ENCODE measurements at places on chromosomes 2 and 18.

GRCh38 chr2:205902041-205902899 lies 183.7 kb downstream of the INO80D start:
- DNase-seq = no peak

DNA sequence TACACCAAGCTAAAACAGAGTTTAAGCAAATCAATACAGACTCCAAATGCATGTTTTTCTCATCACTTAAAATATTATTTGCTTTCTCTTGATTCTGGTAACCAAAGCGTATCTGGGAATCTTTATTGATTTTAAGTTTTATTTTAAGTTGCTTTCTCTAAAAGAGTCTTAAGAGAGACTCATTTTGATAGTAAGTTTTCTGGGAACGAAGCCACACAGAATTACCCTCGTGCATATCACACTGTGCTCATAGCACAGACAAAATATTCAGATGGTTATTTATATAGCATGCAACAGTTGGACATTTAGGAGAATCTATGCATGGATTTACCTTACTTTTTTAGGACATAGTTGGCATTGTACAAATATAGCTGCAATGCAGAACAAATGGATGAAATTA lies 597.5 kb upstream of the NRXN1 start:
- DNase-seq = no peak

DNA sequence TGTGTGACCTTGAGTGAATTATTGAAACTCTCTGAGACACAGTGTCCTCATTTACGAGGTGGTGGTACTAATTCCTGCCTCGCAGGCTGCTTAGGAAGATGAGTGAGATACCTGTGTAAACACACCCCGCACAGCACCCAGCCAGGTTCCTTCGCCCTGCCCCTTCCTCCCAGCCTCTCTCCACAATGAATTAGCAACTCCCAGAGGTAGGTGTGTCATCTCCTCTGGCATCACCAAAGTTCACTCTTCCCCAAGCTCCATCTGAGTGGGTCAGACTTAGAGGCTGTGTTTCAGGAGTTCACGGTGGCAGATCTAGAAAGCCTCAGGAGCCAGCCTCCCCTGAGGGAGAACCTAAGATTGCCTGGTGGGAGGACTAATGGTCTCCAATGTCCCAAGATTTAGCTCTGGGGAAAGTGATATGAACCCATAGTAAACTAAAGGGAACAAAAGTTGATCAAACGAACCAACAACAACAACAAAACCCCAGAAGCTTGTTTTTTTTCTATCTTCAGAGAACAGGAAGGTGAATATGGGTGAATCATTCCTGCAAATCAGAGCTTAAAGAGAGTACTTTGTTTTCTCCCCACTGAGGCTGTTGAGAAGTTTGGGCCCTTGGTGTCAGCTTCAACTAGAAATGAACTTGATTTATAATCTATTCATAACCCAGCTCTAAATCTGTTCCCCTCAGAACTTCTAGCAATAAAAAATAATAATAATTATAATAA lies 44.4 kb upstream of the NRP2 start:
- DNase-seq = no peak

GRCh38 chr2:190812506-190813294 lies 67.9 kb upstream of the GLS start:
- DNase-seq = no peak

- DNase-seq = no peak
Observed at GRCh38 chr18:30376515-30376914, 666.0 kb downstream of the DSC3 start.

- DNase-seq = no peak
Observed at GRCh38 chr2:74628538-74629105, 19.5 kb downstream of the M1AP start.

GRCh38 chr2:97764559-97765263 lies 51.3 kb downstream of the ZAP70 start:
- DNase-seq = no peak

GRCh38 chr2:197993363-197993762 lies 189.0 kb downstream of the PLCL1 start:
- no peak for DNase-seq

GRCh38 chr18:25518716-25519053 lies 166.7 kb upstream of the ZNF521 start:
- DNase-seq = no peak

DNA sequence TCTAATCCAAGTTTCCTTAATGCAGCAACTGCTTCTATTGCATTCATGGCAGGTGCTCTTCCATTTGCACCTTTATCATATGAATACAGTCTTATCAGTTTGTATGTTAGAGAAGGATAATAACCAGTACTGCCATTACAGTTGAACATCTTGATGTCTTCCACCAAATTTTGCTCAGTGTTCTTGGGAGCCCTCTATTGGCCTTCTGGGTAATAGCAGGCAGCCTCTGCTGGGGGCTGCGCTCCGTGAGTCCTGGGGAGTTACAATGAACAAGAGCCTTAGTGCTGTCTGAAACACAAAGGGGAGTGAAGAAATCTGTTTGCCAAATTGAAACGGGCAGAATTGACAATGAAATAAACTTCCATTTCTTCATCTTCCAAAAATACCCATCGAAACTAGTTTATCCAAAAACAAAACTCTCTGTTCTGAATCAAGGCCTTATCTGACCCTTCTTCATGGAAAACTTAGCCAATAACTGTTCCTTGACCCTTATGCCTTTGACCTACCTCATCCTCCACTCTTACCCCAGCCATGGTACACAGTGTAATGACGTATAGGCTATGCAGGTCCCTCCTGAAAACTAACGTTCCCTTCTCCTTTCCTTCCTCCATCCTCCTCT lies 79.9 kb downstream of the ALK start:
- no peak for DNase-seq

DNA sequence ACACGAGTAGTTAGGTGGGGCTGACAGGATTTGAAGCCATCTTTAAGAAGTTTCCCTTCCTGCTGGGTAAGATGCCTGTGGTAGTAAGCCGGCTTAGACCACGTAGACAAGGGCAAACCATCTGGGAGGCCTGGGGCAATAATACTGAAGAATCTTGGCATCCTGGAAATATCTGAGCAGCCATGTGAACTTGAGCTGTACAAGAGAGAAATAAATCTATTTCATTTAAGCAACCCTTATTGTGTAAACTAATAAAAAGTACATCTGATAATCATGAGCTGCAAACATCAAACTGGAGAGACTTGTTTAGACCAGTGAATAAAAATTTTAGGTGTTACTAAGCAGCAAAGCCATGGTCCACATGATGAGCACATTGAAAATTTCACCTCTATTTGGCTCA lies 11.4 kb upstream of the CETN1 start:
- DNase-seq = no peak

Data from naive thymus-derived CD4-positive, alpha-beta T cell (primary cell).